GM18507 (cell line): ENCODE measurements at places on chromosomes 4 and X.
A peak's percentile ranks its signal among the peaks of the same experiment; 100 is the strongest.

DNA sequence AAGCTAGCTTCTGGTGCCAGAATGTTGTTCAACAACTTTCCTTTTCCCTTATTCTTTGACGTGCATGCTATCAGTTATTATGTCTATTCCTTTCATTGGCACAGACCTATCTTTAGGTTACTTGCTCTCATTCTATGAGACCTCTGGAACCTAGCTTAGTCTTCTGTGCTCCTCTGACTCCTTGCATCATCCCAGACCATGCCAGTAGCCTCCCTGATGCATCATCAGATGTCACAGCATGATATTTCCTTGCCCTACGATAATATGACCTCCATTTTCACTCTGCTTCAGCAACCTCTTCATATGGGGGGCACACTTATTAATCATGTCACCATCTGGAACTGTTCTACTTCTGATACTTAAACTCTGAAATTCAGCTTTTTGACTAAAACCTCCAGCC is 37.2 kb downstream of the CLCN5 start:
- DNase-seq: no peak

- no peak for DNase-seq
These were observed 74.2 kb downstream of the STAG2 start for GRCh38 chrX:124035657-124036056.

- DNase-seq: no peak
These were observed at the start of gene PLP1 for GRCh38 chrX:103776546-103776945. TSS of gene PLP1 (plus strand) at chrX:103776840. CDS start at chrX:103776996, 156 bp downstream.

- DNase-seq: no peak
These were observed 155.6 kb downstream of the HNRNPD start for GRCh38 chr4:82217986-82218715.

DNA sequence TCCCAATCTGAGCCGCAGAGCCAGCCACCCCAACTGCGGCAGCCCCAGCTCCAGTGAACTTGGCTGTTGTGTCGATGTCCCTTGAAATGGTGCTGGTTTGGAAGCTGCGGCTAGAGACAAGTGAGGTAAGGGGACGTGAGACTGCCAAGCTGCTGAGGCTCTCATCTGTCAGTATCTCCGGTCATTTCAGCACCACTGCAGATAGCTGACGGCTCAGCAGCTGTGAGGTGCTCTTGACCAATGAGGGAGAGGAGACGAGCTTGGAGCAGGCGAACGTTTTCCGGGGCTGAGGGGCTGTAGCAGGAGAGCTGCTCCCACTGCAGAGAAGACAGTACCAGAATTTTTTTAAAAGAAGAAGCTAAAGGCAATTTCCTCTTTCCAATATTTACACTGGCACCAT is 175.5 kb upstream of the CASK start:
- DNase-seq: no peak

DNA sequence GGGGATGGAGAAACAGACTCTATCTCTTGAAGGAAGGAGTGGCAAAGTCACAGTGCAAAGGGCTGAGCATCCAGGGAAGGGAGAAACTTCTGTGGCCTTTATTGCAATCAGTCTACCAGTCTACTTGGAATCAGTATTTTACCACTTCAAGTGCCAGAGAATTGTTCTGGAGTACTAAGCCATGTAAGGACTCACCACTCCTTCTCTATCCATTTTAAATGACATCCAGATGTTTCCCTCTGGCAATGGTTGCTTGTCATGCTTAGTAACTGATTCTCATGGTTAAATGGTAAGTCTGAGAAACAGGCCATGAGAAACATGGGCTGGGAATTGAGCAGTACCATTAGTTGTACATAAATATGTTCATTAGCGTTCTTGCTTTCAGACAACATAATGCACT is 21.1 kb upstream of the SMIM10 start:
- no peak for DNase-seq

DNA sequence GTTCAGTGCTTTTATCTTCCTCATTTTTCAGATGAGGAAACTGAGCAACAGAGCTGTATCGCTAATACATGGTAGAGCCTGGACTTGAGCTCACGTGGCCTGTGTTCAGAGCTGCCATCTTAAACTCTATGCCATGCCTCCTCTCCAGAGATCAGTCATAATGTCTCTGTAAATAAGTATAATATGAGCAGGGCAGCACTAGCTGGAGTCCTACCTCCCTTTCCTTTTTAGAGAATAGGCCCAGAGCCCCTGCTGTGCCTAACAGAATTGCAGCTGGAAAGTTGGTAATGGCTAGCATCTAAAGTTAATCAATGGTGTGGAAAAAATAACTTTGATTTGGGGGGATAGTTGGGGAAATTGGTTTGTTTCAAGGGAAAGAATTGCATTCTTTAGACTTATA is 20.4 kb downstream of the CASP6 start:
- no peak for DNase-seq

DNA sequence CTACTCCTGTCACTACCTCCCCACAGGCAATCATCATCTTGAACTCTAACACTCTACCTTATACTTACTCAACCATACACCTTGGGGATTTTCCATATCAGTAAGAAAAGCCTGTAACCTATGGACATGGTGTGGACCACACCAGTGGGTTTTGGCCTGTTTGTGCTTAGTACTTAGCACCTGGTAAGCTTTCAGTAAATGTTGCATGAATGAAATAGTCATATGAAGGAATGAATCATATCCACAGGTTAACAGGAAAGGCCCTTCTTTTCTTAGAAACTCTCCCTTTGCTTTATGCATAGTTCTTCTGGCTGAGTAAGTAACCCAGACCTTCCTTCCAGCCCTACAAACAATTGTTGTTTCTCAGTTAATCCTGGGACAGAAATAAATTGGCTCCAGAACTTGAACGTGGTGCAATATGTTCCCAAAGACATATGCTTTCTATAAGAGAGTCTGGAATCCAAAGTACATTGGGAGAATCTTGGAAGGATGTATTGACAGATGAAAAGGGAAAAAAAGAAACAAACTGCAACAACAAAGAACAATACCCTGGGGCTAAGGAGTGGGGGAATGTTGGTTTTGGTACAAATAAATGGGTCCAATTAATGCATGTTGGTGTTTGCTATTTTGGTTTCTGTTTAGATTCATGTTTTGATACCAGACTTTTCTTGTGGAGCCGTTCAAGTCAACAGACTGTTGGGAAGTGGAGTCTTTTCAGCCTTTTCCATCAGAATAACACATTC is 27.8 kb downstream of the RASL11B start:
- no peak for DNase-seq

DNA sequence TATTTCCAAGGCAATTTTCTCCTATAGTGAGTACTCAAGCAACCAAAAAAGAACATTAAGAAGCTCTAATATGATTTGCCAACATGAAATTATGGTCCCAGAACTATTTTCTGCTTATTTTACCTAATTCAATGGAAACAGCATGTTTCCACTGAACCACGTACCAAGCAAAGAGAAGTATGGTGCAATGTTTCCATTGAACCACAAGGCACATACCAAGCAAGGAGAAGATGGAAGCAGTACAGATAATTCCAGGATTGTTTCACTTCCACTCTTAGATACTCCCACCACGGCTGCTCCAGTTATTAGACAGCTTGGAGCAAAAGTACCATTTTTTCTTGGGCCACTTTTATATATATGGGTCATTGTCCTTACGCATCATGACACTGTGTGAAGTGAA is 164.9 kb downstream of the RNF150 start:
- no peak for DNase-seq

DNA sequence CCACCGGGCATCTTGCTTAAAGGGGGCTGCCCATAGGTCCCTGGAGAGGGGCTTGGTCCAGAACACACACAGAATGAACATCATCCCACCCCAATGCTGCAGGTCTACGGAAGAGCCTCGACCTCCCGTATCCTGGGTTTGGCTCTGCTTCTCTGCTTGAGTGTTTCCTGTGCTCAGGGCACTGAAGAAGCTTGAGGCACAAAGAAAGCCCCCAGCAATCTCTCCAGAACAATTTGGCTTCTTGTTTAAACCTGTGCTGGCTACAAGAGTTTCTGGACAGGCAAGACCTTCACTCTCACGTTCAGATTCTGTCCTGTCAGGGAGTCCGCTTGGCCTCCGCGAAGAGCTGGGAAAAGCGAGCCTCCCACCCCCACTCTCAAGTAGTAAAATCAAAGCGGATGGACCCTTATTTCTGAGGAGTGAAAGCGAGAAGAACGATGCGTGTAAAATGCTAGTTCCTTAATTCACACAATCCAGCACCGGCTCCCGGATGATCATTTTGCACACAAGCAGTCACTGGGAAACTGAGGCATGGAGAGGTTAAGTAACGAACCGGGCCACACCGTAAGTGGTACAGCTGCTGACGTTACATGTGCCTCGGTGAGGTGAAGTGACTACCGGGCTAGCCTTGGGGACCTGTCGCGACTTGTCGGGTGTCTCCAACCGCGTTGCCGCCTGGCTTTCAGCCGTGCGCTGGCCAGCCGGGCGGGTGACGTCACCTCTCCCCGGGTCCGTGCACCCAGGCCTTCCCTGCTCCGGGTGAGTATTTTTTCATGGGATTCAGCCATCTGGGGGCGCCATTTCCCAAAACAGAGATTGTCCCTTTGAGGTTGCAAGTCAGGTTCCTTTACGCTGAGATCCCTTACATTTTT is 3.1 kb upstream of the SFRP2 start:
- DNase-seq: no peak

DNA sequence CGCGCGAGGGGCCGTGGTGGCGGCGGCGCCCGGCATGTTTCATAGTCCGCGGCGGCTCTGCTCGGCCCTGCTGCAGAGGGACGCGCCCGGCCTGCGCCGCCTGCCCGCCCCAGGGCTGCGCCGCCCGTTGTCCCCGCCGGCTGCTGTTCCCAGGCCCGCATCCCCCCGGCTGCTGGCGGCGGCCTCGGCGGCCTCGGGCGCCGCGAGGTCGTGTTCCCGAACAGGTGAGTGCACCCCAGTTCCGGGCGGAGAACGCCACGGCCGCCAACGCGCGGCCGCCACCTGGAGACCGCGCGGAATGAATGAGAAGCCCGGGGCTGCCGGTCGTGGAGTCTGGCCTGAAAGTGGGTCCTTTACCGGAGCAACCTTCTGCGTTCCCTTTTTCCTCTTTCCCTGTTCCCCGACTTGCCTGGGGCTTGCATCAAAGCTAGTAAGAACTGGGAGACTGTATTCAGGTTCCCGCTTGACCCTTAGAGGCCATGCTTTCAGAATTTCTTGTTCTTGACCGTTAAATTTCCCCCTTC is 429 bp downstream of the NOCT start:
- DNase-seq: peak; percentile 9

GRCh38 chrX:136656361-136656964 is 8.5 kb downstream of the CD40LG start:
- no peak for DNase-seq

DNA sequence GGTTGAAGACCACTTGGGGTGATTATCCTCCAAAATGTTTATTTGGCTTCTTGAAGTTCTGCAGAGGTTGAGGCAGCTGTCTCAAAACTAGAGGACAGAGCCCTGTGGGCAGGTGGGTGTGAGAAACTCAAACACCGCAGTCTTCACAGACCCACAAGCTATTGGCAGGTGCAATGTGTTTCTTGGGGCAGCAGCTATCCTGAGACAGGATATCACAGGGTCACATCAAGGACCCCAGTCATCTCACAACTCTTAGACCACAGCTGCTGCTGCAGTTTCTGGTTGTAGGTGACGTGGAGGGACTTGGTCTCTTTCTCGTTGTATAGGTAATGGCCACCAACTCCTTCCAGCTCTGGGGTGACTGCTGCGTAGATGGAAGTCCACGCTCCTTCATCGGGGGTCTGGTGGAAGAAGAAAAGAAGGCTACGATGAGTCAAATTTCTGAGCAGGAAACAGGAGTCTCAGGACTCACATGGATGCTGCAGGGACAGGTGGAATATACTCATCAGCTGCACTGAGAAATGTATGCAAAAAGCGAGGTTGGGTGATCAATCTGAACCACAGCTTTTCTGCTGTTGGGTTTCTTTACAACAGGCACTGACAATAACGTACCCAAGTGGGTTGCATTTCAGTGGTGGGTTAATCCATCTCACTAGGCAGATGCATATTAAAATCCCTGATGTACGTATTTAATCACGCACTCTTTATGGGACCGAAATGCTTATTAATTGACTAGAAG is 279.8 kb downstream of the DHRSX start:
- DNase-seq: no peak

DNA sequence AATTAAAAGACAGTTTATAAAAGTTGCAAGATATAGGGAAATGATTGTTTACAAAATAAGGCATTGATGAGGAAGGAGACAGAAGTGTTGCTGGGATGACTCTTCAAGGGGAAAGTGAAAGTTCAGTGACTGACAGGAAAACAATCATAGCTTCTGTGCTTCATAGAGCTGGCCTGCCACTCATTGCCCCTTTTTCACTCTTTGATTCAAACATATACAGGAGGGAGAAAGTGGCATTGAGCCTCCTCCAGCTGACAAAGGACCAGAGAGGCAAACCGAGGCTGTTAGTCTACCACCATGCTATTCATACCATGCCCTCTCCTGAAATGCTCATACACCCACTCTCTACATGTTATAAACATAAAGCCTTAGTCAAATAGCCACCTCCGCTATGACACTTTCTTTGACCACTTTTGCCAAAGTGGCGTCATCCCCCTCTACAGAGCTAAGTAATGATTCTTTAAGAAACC is 79.2 kb upstream of the ATOH1 start:
- DNase-seq: peak; percentile 18

GRCh38 chr4:120520761-120521160 is 401.8 kb downstream of the PRDM5 start:
- no peak for DNase-seq

DNA sequence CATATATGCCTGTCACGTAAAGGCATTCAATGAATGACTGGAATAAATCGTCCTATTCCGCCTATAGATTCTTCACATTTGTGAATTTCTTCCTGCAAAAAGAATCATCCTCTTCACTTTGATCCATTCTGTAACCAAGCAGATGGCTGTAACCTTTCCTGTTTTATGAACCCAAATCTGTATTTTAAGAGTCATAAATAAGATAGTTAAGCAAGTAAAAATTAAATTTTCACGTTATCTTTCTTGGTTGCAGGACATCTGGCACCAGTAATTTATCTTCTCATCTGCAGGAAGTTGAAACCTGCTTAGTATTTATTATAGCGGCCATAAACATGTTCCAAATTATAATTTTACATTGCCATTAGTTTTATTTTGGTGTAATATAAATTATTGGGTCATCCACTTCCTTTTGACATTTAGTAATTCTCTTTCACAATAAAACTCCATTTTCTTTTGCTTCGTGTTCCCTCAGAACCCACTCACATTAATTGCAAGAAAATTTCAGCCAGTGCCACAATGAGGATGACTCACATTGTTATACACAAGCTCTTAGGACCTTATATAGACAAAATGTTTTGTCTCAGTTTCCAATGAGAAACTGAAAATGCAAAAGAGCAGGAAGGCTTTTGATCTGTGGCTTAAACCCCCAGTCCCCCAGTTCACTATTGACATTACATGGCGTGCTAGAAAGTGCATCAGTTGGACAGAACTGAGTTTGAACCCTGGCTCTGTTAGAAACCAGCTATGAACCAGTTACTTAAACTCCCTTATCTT is 51.1 kb downstream of the TMEM156 start:
- no peak for DNase-seq

GRCh38 chr4:141620715-141621114 is 15.7 kb upstream of the IL15 start:
- DNase-seq: no peak

DNA sequence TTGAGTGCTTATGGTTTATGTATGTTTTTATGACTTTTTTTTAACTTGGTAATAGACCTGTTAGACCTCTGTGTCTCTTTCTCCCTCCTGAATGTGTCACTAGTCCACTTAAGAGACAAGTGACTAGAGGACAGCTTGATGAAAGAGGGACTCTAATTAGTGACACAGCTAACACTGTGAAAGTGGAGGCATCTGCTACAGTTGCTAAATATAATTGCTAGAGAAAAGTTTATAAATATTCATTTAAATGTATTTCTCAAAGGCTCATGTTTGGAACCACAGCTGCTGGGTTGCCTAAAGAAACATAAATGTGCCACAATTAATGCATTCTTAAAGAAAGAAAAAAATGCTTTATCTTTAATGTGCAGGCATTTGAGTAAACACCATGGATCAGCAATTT is 176.4 kb downstream of the FRMPD4 start:
- DNase-seq: no peak
